Activated CD4-positive, alpha-beta T cell treated with anti-CD3 and anti-CD28 coated beads, Interleukin-2, amount 10 ng/mL, durations not matched to agents 7 days and 5 days (primary cell): ENCODE measurements at places on chromosomes 16 and 17.

- H3K27me3 ChIP-seq, result peaks cover 7% of the 10 kb centered on the region
- no peaks in the 10 kb centered on the region for H3K36me3 ChIP-seq
- no peaks in the 10 kb centered on the region for H3K4me1 ChIP-seq
Observed at GRCh38 chr17:19752216-19753050, 4.3 kb upstream of the ALDH3A1 start.

- no peak for DNase-seq
- H3K4me3 ChIP-seq, result no peak overlapping the region
- H3K36me3 ChIP-seq, result no peaks in the 10 kb centered on the region
Observed at GRCh38 chr16:56305956-56306565, 114.8 kb downstream of the GNAO1 start.

DNA sequence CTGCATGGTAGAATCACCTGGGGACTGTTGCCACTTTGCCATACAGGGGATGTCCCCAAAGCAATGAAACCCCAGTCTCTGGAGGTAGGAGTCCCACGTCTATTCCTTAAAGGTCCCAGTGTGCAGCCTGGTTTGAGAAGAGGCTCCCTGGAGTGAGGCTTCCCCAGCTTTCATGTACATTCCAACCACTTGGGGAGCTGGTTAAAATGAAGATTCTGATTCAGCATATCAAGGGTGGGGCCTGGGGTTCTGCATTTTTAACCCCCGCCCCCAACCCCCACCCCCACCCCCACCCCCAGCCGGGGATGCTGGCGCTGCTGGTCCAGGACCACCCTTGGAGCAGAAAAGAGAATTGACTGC, 241.2 kb downstream of the FOXL1 start:
- DNase-seq, result no peak
- H3K36me3 ChIP-seq, result no peaks in the 10 kb centered on the region
- no peak overlapping the region for H3K4me3 ChIP-seq
- no peaks in the 10 kb centered on the region for H3K4me1 ChIP-seq
- no peaks in the 10 kb centered on the region for H3K27me3 ChIP-seq

GRCh38 chr16:10979717-10980601, 35.6 kb downstream of the CLEC16A start:
- peaks cover 85% of the 10 kb centered on the region for H3K4me1 ChIP-seq
- H3K27ac ChIP-seq, result no peak overlapping the region
- H3K36me3 ChIP-seq, result peaks cover 53% of the 10 kb centered on the region

- H3K27ac ChIP-seq, result no peak overlapping the region
- no peaks in the 10 kb centered on the region for H3K27me3 ChIP-seq
- H3K36me3 ChIP-seq, result no peaks in the 10 kb centered on the region
- no peak for DNase-seq
- no peak overlapping the region for H3K4me3 ChIP-seq
Observed at GRCh38 chr16:49470513-49470991, 96.9 kb downstream of the C16orf78 start.

DNA sequence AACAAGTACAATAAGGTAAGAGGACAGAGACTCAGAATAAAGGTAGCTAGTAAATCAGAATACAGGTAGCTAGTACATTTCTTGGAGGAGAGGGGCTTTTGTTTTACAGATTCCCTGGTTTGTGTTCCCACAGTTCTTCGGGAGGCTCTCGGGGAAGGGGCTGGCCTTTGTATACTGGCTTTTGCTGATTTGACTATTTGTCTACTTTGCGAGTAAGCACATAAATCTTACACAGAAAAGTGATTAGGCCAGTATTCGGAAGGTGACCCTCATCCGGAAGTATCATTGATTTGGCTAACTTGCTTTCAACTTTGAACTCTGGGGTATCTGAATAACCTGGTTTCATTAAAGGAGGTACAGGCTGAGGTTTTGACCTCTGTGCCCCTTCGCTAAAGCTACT, 21.4 kb upstream of the SNTB2 start:
- H3K36me3 ChIP-seq, result peaks cover 64% of the 10 kb centered on the region
- no peak overlapping the region for H3K27ac ChIP-seq
- no peaks in the 10 kb centered on the region for H3K27me3 ChIP-seq
- peaks cover 35% of the 10 kb centered on the region for H3K4me1 ChIP-seq
- no peak overlapping the region for H3K4me3 ChIP-seq

GRCh38 chr17:50056217-50056960, 479 bp downstream of the ITGA3 start:
- H3K27ac ChIP-seq, result peak overlapping the region; percentile 60
- peaks cover 33% of the 10 kb centered on the region for H3K4me1 ChIP-seq

DNA sequence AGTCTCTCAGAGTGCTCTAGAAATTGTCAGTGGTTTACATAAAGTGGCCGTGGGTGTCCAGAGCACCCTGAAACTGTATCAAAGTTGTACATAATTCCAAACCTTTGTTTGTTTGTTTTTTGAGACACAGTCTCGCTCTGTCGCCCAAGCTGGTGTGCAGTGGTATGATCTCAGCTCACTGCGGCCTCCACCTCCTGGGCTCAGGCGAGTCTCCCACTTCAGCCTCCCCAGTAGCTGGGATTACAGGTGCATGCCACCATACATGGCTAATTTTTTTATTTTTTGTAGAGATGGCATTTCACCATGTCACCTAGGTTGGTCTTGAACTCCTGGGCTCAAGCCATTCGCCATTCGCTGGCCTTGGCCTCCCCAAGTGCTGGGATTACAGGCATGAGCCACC, 24.3 kb upstream of the ADGRG1 start:
- DNase-seq, result no peak
- no peak overlapping the region for H3K4me3 ChIP-seq
- H3K4me1 ChIP-seq, result peaks cover 77% of the 10 kb centered on the region
- peaks cover 3% of the 10 kb centered on the region for H3K27me3 ChIP-seq
- peaks cover 2% of the 10 kb centered on the region for H3K36me3 ChIP-seq

DNA sequence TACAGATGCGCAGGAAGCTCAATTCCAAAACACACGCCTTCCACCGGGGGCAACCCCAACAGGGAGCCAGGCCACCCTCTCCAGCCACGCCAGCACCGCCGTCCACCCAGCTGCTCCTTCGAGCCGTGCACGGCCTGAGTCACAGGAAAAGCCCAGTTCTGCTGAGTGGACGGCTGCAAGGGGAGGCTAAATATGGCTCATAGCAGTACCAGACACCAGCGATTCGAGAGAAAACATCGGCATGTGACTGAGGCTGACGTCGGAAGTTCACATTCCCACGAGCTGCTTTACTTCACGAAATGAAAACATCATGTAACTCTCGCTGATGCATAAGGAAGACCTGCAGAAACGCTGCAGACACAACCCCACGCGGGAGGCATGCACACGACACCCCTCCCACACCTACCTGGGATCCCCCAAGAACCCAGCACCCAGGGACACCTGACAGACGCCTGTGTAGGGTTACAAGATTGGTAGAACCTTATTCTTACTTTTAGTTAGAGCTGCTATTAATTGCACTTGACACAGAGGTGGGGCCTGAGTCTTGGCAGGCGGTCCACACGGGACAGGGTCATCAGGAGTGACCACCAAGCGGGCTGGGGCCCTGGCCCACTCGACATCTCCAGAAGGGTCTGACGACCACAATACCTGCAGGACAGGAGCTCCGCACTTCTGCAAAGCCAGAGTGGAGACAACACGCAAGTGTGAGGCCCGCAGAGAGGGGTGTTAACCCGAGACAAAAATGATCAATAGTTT, 116.8 kb downstream of the ANKRD11 start:
- no peak overlapping the region for H3K27ac ChIP-seq
- no peak overlapping the region for H3K4me3 ChIP-seq
- no peak for DNase-seq
- peaks cover 25% of the 10 kb centered on the region for H3K36me3 ChIP-seq

DNA sequence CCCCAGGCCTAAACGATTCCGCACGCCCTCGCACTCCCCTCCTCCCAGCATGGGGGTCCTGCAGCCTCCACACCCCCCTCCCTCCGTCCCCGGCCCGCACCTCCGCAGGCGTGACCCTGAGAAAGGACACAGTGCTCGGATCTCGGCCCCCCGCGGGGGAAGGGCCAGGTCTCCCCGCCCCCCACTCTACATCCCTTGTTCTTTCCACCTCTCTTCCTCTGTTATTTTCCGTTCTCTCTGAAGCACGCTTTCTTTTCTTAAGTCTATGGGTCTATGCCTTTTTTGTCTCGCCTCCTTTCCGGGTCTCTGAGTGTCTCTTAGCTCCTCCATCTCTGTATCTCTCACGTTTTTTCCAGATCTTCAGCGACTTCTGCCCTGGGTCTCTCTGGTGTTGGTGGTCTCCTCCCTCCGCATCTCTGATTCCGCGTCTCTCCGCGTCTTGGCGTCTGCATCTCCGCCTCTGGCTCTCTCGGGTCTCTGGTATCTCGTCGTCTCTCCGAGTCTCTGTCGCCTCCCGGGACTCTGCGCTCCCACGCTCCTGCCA, 2.1 kb upstream of the HES7 start:
- H3K4me1 ChIP-seq, result peaks cover 51% of the 10 kb centered on the region
- H3K27ac ChIP-seq, result peak overlapping the region; percentile 88
- peaks cover 3% of the 10 kb centered on the region for H3K36me3 ChIP-seq

GRCh38 chr16:70659546-70659945, 13.2 kb downstream of the IL34 start:
- H3K27me3 ChIP-seq, result no peaks in the 10 kb centered on the region
- no peaks in the 10 kb centered on the region for H3K36me3 ChIP-seq
- no peak overlapping the region for H3K27ac ChIP-seq
- no peak overlapping the region for H3K4me3 ChIP-seq
- DNase-seq, result no peak

DNA sequence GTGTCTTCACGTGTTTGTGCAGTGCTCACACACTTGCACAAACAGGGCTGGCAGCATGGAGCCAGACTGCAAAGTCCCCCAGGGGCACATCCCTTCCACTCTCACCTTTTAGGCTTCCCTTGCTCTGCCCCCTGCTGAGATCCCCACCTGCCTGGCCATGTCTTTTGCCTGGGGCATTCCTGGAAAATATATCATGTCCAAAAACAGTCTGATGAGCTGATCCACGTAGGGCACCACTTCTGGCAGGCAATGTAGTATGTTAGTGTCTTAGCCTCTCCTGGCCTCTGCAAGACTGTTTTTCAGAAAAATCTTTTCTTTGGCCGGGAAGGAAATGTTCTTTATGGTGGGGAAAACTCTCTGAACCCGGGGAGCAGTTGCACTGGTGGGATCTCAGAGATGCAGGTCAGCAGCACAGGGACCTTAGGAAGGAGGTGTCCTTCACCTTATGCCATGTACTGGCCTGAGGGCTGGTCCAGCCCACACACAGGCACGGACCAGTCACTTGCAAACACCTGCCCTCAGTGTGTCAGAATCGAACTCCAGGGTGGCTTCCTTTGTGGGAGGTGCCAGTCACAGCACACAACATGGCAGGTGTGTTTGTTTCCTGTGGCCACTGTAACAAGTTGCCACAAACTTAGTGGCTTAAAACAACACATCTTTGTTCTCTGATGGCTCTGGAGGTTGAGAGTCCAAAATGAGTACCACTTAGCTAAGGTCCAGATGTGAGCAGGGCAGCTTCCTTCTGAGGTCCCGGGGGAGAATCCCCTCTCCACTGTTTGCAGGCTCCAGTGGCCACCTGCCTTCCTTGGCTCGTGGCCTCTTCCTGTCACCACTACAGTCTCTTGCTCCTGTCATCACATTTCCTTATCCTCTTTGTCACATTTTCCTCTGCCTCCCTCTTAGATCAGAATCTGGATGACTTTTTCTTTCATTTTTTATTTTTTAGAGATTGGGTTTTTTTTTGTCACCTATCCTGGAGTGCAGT, 46.6 kb downstream of the MPRIP start:
- peak overlapping the region; percentile 79 for H3K27ac ChIP-seq
- peaks cover 9% of the 10 kb centered on the region for H3K36me3 ChIP-seq
- no peaks in the 10 kb centered on the region for H3K27me3 ChIP-seq
- H3K4me3 ChIP-seq, result no peak overlapping the region
- no peak for DNase-seq
